ENCODE measurements at places on chromosomes 6 and 20. TPM values are rescaled to one million over a fixed set of nuclear protein-coding genes. Genes with fewer than 3 reads are reported as not detected.

Gene SLC2A4RG
- 71.5 TPM for total RNA-seq

Gene CASS4
- total RNA-seq: 2.5 TPM

Gene ECT2L
- total RNA-seq: 1.1 TPM

Gene LTB
- total RNA-seq: not detected

- DNase-seq: no peak
Measured at GRCh38 chr6:168634541-168635328, 193.8 kb downstream of the SMOC2 start.

GRCh38 chr6:39824030-39824926, 32.1 kb downstream of the DAAM2 start:
- no peak for DNase-seq

GRCh38 chr20:5463007-5463686, 146.4 kb upstream of the PROKR2 start:
- DNase-seq: no peak

GRCh38 chr6:138032571-138032970, 74.6 kb downstream of the PERP start:
- DNase-seq: no peak

- DNase-seq: no peak
Measured at GRCh38 chr6:104462811-104463599, 396.7 kb downstream of the HACE1 start.

- no peak for DNase-seq
Measured at GRCh38 chr6:160055378-160055777, 66.2 kb upstream of the SLC22A1 start.

DNA sequence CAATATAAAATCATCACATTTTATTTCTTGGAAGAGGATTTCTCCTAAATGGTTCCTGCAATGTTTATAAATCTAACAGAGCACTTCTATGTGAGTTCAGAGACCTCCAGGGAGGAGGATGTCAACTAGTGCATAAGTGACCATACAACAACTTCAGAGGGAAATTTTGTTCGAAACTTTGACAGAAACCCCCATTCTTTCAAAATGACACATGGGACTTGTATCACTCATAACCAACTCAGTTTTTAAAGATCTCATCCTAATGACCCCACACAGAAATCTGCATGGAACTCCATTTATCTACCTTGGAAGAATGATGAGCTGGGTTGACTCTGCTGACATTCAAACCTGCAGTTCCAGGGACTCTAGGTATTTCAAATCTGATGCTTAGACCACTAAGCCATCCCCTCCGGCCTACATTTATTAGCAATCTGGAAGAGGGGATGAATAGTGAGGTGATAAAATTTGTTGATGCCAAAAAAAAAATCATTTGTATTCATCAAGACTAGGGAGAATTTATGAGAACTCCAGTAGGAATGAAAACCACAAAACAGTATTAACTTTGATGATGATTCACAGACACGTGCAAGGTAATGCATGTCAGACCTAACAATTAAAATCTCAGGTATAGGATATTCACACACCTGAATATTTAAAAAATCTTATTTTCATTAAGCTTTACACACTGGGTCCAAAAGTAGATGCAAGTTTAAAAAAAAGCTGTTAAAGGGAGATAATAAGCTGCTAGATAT, 153.0 kb downstream of the REV3L start:
- DNase-seq: no peak

GRCh38 chr6:142294679-142295078, 7.1 kb upstream of the ADGRG6 start:
- DNase-seq: no peak

- DNase-seq: no peak
Measured at GRCh38 chr6:5828296-5828695, 178.4 kb downstream of the NRN1 start.
